GM23338 (cell line): ENCODE measurements at places on chromosomes 1 and 21.
A peak's percentile ranks its signal among the peaks of the same experiment; 100 is the strongest.

- DNase-seq: peak; percentile 45
Measured at GRCh38 chr1:171754353-171754705, 12.5 kb upstream of the VAMP4 start.

DNA sequence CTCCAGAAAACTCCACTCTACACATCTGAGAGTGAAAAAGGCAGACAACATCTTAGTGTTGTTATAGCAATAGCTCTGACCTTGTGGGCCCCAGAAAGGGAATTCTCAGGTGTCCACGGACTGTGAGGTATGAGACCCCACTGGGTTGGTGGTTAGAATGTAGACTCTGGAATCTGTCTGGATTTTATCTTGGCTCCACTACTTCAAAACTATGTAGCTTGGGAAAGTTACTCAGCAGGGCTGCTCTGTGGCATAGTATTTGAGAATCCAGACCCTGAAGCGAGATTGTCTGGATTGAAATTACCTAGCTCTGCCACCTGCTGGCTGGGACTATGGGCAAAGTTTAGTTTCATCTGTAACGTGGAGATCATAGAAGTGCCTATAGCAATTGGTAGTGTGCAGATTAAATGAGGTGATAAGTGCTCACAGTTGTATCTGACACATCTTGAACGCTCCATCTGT lies 25.8 kb downstream of the PRDM2 start:
- peak; percentile 51 for DNase-seq

- DNase-seq: peak; percentile 71
Measured at GRCh38 chr1:119448127-119448511, 33.2 kb downstream of the HSD3B2 start.

- no peak for DNase-seq
Measured at GRCh38 chr1:88276163-88276562, 407.9 kb upstream of the PKN2 start.

- DNase-seq: peak; percentile 61
Measured at GRCh38 chr1:110390096-110390495, 730 bp downstream of the SLC16A4 start.

- no peak for DNase-seq
Measured at GRCh38 chr1:19668888-19669287, 4.2 kb downstream of the HTR6 start.

DNA sequence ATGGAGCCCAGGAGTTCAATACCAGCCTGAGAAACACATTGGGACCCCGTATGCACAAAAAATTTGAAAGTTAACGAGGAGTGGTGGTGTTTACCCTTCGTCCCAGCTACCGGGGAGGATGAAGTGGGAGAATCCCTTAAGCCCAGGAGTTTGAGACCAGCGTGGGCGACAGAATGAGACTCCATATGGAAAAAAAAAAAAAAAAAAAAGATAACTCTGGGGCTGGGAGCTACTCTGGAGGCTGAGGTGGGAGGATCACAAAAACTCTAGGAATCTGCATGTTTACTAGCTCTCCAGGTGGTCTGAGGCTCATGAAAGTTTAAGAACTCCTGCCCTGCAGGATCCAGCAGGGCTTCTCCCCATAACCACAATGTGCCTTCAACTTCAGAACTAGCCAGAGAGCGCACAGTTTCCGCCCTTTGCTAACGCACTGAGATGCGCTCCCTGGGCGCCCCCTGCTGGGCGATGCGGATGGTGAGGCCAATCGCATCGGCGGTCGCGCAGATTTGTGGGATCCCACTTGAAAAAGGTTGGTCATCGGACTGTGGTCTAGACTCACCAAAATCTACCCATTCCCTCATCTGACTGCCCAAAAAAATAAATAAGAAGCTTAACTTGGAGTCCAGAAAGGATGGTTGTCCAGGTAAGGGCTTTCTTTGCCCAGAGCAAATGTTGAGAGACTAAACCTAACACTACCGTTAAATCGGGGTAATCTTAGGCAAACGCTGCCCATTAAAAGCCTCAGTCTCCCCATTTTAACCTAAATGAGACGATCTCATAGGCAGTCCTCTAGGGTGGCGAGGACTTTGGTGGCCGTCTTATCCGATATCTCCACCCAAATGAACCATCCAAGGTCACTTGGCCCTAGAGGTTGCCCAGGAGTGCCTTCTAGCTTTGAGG lies 8.8 kb downstream of the ZNF683 start:
- DNase-seq: peak; percentile 94

DNA sequence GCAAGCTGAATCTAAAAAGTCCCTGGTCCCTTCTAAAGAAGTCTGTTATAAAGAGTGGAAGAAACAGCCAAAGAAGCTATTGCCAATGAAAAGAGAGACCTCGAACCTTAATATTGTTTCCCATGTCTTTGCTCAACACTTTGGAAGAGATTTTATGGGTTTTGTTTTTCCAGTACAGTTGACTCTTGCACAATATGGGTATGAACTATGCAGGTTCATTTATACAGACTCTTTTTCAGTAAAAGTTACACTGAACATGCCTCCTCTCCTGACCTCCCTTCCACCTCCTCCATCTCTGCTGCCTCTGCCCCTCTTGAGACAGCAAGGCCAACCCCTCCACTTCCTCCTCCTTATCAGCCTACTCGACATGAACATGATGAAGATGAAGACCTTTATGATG lies 332.5 kb downstream of the SETD4 start:
- no peak for DNase-seq

DNA sequence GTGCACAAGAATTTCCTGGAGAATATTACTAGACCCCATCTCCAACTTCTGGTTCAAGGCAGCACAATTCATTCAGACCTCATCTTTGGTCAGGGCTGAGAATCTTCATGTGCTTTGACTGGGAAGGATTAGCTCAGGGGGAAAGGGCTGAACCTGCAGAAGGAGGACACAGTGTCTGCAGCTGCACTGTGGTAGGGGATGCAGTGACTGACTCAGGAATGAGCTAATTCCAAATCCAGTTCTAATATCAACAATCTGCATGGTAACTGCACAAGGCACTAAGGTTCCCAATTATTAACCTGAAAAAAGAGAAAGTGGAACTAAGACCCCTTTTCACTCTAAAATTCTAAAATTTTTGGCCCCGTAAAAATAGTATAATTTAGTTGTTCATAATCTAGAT lies 31.6 kb downstream of the TTLL7 start:
- DNase-seq: no peak

DNA sequence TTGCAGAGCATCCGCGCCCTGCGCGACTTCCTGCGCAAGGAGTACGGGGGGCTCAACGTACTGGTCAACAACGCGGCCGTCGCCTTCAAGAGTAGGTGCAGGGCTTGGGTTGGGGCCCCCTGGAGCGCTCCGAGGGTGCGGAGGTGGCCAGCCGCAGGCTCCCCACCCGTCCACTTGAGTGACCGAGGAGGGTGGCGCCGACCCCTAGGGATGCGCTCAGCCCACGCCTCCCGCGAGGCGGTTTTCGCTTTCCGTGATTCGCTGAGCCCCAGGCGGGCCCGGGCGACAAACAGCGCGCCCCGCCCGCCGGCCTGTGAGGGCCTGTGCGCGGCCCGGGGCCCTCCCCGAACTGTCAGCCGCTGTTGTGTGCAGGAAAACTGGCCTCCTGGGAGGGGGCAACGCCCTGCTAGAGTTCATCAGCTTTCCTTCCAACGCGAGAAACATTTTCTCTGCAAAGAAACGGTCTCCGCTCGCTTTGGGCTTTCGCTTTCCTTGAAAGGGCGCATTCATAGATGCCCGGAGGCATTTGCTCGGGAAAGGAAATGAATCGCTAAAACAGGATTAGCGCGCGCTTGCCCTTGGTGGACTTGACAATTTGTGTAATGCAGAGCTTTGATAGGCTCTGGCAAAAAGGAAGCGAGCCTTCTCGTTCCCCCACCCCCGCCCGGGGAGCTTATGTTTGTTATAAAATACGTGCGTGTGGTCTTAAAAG lies 668 bp downstream of the CBR3 start:
- DNase-seq: peak; percentile 83

GRCh38 chr1:185292237-185292636 lies 24.8 kb downstream of the IVNS1ABP start:
- no peak for DNase-seq
